ENCODE measurements at places on chromosomes 6 and 20.

- DNase-seq: no peak
Measured at GRCh38 chr20:53935344-53936084, 134.9 kb downstream of the BCAS1 start.

DNA sequence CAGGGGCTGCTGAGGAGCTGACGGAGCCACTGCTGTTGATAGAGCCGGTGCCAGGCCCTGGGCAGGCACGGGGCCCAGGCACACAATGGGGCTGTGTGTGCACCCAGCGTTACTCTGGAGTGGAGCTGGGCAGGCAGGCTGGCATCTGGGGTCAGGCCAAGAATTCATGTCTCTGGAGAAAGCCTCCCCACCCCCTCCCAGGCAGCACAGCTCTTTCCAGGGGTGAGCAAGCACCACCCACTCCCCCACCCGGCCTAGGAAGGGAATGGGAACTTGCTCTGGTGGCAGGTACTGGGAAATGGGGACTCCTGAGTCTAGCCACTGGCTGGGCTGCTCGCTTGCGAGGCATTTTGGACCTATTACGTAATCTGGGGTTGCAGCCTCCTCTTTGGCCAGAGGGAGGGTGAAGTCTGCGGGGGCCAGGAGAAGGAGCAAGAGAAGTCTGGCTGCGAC lies 22.7 kb downstream of the TFEB start:
- DNase-seq: peak; percentile 41

GRCh38 chr6:46035242-46035641 lies 19.6 kb upstream of the CLIC5 start:
- no peak for DNase-seq

GRCh38 chr6:32181915-32182529 lies 2.0 kb downstream of the AGER start:
- DNase-seq: no peak

GRCh38 chr20:60255415-60255814 lies 297.2 kb downstream of the CDH26 start:
- DNase-seq: no peak

DNA sequence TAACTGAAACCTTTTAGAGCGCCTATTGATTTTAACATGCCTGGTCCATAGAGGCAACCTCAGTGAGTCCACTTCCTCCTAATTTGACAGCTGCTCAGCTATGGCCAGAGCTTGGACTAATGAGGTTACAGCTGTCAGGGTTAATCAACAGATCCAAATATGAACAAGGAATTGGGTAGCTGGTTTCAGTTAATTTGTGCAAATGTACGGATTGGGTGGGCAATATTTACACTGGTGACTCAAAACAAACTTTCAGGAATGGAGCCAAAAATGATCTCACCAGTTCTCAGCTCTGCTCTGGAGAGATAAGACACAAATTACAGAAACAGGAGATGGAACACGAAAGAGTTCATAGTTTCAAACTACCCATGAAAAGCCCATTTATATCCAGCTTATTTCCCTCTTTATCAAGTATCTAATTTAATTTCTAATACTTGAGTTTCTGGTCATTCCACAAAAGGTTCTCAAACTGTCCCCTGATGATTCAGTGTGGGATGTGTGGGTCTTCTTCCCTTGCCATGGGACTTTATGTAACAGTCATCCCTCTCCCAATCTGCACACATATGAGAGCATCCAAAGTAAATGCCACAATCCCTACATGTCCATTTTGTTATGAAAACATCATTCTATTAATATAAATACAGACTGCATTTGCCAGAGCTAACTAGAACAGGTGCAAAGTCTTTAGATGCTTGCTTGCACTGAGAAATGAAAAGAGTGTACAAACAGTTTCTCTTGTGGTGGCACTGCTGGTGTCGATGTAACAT lies 149.9 kb downstream of the RPS12 start:
- DNase-seq: no peak

DNA sequence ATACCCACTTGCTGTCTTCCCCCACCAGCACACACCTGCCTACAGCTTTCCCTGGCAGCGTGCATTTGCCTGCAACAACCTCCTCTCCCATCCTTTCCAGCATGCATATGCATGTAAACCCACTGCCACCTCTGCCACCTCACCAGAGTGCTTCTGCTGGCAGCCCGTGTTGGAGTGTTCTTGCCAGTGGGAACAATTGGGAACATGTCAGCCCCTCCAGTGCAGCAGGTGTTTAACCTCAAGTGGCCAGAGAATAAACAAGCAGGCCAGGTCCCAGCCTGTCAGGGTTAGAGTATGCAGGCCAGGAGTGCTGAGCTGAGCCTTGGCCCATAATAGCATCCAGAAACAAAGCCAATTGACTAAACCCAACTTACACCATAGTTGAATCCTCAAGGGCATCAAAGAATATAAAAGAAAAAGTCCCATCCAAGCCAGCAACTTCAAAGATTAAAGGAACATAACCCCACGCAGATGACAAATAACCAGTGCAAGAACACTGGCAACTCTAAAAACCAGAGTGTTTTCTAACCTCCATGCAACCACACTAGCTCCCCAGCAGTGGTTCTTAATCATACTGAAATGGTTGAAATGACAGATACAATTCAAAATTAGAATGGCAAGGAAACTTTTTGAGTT lies 1212.1 kb upstream of the CITED2 start:
- DNase-seq: no peak

GRCh38 chr20:41055679-41056078 lies 27.1 kb downstream of the TOP1 start:
- no peak for DNase-seq

- no peak for DNase-seq
Measured at GRCh38 chr6:148340586-148341297, 1.9 kb upstream of the SASH1 start.

DNA sequence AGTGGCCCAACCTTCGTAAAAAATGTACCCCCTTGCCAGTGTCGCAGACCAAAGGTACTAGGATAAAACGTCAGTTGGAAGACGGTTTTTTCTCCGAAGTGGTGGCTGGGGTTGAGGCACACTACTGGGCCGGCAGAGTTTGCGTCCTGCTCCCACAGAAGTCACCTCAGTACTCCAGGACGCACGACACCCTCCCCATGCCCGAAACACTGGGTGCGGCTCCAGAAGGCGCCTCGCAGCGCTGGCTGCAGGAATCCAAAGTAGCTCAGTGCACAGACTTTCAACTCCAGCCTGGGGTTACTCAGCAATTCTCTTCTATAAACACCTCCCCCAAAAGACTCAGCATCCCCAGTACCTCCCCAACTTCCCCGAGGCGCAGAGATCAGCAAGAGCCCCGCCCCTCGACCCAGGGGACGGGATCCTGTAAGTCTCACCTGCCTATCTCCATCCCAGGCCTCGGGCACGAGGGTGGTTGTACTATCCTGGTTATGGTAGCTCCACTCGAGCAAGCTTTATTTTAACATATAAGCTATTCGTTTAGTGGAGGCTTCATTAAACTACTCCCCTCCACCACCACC lies 88.2 kb downstream of the ZFP64 start:
- no peak for DNase-seq

DNA sequence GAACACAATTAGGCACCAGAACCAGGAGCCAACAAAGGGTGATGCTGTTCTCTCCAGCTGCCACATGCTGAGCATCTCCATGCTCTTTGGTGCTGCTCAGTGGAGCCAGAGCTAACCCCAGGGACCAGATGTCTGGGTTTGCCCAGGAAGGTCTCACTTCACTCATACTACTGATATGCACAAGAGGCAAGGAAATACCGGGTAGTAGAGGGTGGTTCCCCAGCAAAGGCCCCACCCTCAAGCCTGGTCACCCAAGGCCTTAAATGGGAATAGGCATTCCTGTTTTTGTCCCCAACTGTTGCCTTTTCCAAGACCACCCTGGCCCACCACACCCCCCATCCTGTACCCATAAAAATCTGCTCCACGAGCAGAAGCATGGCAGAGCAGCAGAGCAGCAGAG lies 204.5 kb upstream of the TAB2 start:
- no peak for DNase-seq

DNA sequence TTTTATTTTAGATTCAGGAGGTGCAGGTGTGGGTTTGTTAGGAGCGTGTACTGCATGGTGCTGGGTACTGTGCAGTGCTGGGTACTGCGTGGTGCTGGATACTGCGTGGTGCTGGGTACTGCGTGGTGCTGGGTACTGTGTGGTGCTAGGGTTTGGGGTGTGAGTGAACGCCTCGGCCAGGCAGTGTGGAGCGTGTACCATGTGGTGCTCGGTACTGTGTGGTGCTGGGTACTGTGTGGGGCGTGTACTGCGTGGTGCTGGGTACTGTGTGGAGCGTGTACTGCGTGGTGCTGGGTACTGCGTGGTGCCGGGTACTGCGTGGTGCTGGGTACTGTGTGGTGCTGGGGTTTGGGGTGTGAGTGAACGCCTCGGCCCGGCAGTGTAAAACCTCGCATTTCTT lies 62.9 kb downstream of the WDR27 start:
- no peak for DNase-seq

GRCh38 chr6:135195522-135195921 lies 14.4 kb downstream of the MYB start:
- DNase-seq: no peak

DNA sequence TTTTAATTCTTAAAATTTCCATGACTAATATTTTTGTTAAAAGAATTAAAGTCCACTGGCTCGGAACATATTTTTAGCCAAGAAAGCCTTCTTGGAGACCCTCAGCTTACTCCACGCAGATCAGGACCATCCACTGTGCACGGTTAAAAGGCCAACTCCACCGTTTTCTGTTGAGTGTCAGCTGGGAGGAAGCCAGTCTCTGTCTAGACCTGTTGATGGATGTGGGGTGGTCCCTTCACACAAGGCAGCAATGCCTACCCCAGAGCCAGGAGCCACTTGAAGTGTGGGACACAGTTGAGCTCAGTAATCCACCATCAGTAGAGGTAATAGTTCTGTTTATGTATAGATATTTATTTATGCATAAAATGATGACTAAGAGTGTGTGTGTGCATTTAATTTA lies 19.9 kb upstream of the QKI start:
- DNase-seq: no peak

DNA sequence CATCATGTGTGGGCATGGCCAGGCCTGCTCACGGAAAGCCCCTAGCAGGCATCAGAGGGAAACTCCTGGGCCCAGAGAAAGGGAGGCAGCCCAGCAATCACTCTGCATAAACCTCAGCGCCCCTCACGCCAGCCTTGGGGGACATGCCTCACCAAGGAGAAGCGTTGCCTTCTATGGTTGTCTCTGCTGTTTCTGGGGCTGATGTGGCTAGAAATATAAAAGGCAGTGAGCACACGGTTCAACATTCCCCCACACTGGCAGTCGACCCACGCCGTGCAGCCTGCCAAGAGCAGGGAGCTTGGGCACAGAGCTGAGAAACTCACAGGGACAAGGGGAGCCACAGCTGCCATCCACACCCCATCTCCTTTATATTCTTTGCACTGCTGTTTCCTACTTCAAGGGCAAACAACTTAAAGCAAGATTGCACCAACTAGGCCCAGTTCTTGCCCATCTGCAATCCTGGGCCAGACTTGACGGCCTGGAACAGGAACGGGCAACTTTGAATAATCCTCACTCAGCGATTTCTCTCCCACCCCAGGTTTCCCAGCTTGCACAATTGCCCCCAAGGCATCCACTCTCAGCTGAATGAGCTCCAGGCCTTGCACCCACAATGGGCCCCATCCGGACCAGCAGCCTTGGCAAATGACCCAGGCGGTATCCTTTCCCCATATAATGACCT lies 35.5 kb upstream of the FOXC1 start:
- peak; percentile 18 for DNase-seq

DNA sequence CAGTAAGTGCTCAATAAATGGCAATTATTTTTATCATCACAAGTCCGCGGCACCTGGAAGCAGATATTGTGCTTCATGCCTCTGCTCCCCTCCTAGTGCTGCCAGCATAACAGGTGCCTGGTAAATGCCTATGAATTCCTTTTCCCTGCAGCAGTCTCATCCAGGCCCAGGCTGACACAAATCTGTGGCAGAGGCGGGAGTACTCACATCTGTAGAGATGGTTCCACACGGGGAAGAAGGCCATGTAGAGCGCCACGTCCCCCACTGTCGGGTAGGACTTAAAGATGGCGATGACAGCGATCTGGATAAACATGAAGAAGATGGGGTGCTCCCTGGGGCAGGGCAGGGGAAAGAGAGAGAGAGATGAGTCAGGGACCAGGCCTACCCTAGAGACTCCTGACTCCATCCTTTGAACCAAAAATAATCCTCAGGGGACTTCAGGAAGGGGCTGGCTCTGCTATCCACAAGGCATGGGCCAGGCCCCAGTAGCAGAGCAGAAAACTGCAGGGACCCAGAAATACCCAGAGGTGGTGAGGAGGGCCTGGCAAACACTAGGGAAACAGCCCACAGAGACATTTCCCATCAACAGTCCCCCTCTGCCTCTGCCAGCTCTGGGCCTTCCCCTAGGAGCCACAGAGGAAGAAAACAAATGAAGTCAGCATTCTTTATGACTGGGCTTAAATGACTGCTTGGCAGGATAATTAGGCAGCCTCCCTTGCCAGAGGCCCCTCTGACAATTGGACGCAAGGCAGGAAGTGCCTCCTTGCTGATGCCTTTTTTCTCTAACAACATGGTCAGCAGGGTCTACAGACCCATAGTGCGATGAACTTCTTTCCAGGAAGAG lies 23.0 kb downstream of the MAP1LC3A start:
- DNase-seq: peak; percentile 67

GRCh38 chr6:84641076-84641475 lies 123.3 kb downstream of the TBX18 start:
- peak; percentile 49 for DNase-seq

- peak; percentile 10 for DNase-seq
Measured at GRCh38 chr6:122790028-122790422, 967 bp downstream of the SMPDL3A start.

DNA sequence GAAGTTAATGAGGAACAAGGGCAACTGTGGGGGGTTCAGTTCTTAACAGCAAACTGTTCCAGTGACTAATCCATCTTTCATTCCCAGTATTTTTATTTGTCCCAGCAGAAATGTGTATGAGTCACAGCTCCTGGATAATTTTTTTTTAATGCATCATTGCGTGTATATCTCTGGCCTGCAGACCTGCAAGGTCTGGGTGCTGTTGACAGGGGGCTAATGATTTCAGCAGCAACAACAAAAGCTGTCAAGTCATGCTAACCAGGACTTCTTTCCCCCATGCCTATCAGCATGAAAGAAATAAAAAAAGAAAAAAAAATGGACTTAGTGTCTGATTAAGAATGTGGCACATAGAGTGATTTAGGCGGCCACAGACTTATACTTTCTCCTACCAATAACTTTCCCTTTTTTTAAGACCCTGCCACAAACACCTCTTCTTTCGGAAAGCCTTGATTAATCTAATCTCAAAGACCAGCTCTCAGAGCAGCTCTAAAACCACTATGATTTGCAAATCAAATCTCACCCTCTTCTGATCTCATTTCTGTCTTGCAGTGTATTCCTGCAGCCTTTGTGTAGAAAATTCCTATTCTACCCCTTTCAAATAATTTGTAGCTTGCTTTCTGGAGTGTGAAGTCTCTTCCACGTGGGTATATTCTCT lies 14.2 kb upstream of the PREX1 start:
- peak; percentile 54 for DNase-seq

GRCh38 chr20:1301031-1301529 lies 27.9 kb downstream of the SDCBP2 start:
- DNase-seq: peak; percentile 14

Data from fibroblast of gingiva (primary cell).